ENCODE measurements at places on chromosomes 1 and 21.

- DNase-seq: no peak
Measured at GRCh38 chr1:24491577-24492360, 10.9 kb upstream of the RCAN3 start.

DNA sequence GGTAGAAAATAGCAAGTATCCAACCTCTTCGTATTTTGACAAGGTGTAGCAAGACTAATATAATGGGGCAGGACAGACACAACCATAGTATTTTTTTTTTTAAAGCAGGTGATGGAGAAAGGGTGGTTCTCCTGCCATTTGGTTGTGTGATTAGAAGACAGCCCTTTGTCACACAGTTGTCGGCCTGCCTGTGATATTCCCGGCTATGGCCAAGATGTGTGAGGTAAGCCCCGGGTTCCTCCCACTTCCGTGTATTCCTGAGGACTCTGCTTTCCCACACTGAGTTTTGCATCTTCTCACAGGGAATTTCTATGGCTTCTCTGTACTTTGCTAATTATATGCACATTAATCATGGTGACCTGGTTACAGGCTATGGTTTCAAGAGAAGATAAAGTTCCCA, 35.9 kb downstream of the ZNF496 start:
- no peak for DNase-seq

DNA sequence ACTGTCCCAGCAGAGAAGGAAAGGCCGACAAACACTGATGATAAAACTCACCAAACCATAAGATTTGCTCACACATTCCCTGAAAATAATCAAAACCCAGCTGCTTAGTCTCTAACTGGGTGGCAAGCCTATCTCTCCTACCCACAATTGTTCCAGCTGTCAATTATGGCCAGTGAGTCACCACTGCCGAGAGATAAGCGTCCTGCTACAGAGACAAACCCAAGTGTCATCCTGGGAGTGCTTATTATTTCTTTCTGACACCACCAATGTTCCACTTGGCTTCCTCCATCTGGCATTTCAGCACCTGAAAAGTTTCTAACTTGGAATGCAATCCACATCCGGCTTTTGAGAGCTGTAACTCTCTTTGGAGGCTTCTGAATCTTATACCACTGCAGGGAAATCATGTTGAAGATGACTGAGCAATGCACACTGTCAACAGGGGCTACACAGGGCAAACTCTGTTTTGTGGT, 51.5 kb upstream of the VAV3 start:
- no peak for DNase-seq

DNA sequence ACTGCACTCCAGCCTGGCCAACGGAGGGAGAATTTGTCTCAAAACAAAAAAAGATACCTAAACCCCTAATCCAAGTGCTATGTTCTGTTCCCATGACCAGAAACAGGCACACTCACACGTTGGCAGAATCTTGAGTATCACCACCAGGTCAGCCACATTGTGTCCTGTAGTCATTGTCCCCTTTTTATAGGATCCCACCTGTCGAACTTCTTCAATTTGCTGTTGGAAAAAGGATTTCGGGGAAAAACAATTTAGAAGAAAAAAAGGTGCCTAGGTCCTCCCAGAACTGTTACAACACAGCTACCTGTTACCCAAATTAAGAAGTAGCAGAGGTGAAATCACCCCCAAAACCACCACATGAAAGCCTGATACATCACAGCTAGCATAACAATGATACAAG, 3.4 kb downstream of the ILF2 start:
- DNase-seq: no peak

- no peak for DNase-seq
Measured at GRCh38 chr1:169060919-169061639, 45.4 kb upstream of the ATP1B1 start.

DNA sequence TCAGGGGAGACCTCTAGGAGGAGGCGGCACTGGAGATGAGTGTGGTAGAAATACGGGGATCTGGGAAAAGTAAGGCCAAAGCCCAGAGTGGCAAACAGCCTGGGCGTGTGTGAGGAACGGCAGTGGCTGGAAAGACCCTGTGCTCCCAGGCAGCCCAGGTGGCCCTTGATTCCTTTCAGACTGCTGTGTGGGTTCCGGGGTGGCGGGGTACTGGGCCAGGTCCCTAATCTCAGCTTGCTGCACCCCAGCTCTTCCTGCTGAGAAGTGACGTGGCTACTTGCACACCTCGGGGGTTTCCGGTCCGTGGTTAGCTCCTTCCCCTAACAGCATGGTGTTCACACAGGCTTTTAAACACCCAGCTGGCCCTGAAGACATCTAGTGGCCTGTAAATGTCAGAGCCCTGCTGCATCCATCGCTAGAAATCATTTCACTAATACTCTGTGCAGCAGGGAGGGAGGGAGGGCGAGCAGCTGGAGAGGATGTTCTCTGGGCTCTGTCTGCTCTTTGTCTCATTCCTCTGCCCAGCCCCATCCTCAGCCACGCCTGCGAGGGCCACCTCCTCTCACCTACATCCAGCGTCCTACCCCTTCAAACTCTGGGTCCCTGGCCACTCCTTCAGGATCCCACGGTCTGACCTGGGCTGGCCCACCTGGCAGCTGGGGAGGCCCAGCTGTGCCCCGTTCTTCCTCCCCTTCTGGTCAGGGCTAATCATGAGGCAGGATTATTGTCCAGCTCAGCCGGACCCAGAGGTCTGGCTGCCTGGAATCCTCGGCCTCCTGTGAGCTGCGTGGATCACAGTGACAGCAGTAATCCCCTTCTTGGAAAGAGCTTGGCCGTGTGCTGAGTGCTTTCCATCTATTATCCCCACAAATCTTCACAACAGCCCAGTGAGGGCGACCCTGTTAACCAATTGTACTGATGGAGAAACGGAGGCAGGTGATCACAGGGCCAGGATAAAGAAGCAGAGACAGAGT, 7.2 kb downstream of the ZDHHC18 start:
- no peak for DNase-seq

GRCh38 chr1:184048561-184049240, 2.8 kb upstream of the TSEN15 start:
- DNase-seq: no peak

- DNase-seq: no peak
Measured at GRCh38 chr1:203252678-203253077, 23.2 kb upstream of the CHIT1 start.

- DNase-seq: peak; percentile 82
Measured at GRCh38 chr1:22611530-22611947, 24.9 kb upstream of the C1QA start.

DNA sequence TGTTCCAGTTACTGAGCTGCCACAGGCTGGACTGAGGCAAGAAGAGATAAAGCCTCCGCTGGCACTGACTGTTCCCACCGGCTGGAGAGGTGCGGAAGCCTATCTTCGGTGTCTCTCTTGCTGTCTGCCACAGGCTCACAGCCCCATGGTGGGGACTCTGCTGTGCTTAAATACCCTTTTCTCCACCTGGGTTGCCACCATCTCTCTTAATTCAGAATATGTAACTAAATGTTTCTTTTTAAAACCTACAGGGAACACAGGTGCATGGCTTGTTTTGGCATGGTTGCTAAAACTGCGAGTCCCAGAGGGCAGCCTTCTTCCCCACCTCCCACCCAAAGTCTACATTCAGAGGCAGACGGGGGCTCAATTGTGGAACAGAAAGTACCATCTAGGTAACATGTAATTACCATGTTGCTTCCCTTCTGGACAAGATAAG, 8.1 kb upstream of the LBR start:
- DNase-seq: no peak

- no peak for DNase-seq
Measured at GRCh38 chr1:43885279-43885801, 48.3 kb upstream of the ARTN start.

- DNase-seq: no peak
Measured at GRCh38 chr21:15224346-15225086, 159.7 kb upstream of the NRIP1 start.

DNA sequence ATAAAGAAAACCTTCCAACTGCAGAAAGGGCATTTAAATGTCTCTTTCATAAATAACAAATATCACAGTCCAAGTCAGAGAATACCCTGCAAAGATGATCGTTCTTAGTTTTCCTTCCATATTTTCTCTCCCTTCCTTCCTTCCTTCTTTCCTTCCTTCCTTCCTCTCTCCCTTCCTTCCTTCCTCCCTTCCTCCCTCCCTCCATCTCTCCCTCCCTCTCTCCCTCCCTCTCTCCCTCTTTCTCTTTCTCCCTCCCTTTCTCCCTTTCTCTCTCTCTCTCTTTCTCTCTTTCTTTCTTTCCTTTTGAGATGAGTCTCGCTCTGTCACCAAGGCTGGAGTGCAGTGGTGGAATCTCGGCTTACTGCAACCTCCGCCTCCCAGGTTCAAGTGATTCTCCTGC, 29.0 kb upstream of the SCAF4 start:
- no peak for DNase-seq

- DNase-seq: no peak
Measured at GRCh38 chr1:173318788-173319187, 111.7 kb upstream of the TNFSF4 start.

GRCh38 chr1:189237008-189237407, 1240.7 kb downstream of the BRINP3 start:
- no peak for DNase-seq

GRCh38 chr1:26275580-26276431, 4.1 kb upstream of the SH3BGRL3 start:
- peak; percentile 85 for DNase-seq

Data from endothelial cell (in vitro differentiated cells).